ENCODE measurements at places on chromosomes 2 and 18.

- no peak for DNase-seq
Measured at GRCh38 chr2:20467789-20468548, 21.1 kb downstream of the RHOB start.

DNA sequence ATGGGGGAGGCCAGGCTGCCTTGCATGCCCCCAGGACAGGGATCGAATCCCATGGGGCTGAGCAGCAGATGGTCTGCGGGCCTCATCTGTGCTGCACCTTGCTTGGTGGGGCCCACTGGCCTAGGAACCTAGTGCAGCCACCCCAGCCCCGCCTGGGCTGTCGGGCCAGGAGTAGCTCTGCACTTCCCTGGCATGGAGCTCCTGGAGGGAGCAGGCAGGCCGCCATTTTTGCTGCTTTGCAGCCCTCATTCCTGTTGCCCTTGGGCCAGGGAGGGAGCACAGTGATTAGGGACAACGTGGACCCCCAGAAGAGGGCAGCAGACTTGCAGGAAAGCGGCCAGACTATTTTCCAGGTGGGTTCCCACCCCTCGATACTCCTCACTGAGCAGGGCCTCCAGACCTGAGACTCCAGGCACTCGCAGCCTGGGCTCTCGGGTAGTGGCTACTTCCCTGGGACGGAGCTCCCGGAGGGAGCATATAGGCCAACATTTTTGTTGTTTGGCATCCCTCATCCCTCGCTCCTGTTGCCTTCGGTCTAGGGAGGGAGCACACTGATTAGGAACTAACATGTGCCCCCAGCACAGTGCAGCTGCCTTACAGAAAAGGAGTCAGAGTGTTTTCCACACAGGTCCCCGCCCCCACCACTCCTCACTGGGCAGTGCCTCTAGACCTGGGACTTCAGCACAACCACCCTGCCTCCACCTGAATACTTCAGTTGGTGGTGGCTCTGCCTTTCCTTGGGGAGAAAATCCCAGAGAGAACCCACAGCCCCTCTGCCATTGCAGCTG is 99.5 kb downstream of the MAIP1 start:
- DNase-seq = no peak

- DNase-seq = no peak
Measured at GRCh38 chr2:240146141-240146561, 5.7 kb upstream of the OTOS start.

- no peak for DNase-seq
Measured at GRCh38 chr2:68800027-68800401, 65.4 kb downstream of the ARHGAP25 start.

DNA sequence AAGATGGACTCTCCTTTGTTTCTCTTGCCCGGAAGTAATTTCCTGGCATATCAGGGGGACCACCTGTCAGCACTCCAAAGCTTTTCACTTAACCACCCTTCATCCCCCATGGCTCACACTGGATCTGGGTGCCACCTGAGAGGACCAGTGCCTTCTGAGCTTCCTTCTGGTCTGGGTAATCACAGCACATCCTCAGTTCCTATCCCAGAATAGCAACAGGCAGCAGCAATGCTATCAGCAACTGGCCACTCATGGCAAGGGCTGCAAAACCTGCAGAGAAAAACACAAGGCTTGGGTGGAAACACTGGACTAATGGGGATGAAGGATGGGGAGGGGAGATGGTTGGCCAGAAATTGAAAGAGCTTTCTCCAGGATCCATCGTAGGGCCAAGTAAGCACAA is 59.9 kb upstream of the STPG4 start:
- no peak for DNase-seq

DNA sequence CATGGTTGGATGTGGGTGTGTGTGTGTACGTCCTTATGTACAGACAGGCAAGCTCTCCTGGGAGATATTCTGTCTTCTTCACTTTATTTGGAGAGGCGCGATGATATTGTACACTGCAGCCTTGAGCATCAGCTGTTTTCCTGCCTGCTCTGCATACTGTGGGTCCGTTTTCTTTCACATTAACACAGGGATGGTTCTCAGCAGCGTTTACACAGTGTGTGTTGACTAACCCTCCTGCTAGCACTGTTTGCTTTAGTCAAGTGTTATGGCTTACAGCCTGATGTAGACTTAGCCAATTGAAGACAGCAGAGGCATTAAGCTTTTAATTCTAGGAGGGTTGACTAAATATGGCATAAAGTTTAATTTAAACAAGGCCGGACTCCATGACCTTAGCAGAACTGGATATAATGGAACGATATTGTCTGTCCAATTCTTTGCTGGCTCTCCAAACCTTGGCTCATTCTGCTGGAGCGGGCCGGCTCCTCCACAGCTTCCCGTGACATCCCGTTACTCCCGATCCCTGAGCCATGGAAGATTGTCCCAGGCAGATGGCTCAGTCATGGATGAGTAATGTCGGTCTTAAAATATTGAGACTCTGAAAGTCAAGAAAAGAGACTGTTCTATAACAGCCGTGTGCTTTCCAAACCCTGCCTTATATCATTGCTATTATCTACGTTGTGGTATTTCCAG is 134.7 kb downstream of the TPGS2 start:
- DNase-seq = no peak

- no peak for DNase-seq
Measured at GRCh38 chr2:23207871-23208270, 177.1 kb upstream of the KLHL29 start.

GRCh38 chr18:79584491-79585394 is 94.9 kb upstream of the CTDP1 start:
- no peak for DNase-seq

DNA sequence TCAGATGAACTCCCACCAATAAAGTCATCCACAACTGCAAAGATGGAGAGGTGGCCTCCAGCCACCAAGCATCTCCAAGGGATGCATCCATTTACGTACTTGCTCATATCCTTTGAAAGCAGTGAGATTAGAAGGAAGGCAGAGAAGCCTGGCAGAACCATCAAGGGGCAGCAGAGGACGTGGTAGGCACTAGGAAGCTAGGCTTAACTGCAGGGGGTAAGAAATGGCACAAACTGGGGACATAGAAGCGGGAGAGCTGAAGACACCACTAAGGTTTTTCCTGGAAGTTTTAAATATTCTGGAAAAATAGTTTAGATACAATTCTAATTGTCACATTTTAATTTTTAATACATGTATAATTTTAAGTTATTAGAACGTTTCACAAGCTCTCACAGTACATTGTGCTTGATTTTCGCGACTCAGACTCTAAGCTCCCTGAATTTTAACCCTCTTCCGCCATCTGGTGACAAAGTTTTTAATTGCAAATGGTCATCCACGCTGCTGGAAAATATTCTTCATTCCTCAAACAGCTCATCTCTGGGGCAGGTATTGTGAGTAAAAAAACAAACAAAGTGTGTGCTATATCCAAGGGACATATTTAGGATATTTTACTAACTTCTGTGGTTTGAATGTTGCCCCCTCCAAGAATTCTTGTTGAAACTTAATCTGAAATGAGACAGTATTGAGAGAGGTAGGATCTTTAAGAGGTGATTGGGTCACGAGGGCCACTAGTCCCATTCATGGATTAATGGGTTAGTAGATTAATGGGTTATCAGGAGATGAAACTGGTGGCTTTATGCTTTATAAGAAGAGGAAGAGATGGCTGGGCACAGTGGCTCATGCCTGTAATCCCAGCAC is 1.6 kb upstream of the PSTPIP2 start:
- DNase-seq = peak; percentile 66

DNA sequence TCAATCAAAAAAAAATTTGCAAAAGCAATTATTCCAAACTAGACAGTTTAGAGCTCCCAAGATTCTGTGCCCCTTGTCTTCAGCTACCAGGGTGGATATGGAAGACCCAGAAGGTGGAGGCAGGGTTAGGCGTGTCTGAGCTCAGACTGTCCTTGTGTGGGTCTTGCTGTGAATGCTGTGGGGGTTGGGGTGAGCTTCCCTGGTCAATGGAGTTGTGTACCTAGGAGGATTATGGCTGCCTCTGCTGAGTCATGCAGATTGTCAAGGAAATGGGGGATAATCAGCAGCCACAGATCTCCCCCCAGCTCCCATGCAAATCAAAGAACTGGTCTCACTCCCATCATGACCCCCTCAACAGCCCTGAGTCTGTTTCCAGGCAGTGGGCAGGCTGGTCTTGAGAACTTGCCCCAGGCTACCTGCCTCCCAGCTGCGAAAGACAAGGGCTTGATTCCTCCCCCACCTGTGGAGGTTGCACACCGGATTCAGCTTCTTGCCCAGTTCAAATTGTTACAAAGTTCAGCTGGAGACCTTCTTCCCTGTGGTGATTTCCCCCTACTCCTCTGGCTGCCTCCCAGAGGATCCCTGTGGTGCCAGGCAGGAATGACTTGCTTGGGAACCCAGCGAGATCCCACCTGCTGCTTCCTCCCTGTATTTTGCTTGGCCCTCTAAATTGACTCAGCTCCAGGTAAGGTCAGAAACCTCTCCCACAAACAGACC is 77.0 kb downstream of the RAD51AP2 start:
- DNase-seq = no peak

- DNase-seq = no peak
Measured at GRCh38 chr2:133811409-133812125, 243.3 kb upstream of the NCKAP5 start.

- DNase-seq = no peak
Measured at GRCh38 chr2:191800874-191801273, 46.0 kb downstream of the CAVIN2 start.

GRCh38 chr2:138752197-138752956 is 27.8 kb downstream of the NXPH2 start:
- no peak for DNase-seq

DNA sequence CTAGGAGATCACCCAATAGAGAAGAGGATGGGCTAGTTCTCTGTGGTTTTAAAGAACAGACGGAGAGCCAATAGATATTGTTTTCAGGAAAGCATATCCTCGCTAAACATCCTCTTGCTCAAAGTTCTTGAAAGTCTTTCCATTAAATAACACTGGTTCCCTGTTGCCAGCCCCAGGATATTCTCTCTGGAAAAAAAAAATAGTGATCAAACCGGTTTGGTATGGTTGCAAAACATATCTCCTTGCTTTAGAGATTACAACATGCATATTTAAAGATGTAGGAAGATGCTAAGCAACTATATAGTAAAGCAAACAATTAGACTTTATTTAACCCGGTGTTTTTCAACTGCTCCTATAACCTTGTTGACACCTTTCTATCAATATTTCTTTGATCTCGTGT is 211.4 kb downstream of the CMPK2 start:
- DNase-seq = no peak

- DNase-seq = no peak
Measured at GRCh38 chr2:20970068-20970467, 73.8 kb downstream of the APOB start.

- DNase-seq = peak; percentile 29
Measured at GRCh38 chr2:150485114-150485870, 2.2 kb downstream of the RND3 start.

- DNase-seq = peak; percentile 98
Measured at GRCh38 chr2:27071277-27071989, at the start of gene OST4. Gene OST4 (minus strand): TSS chr2:27071654.

DNA sequence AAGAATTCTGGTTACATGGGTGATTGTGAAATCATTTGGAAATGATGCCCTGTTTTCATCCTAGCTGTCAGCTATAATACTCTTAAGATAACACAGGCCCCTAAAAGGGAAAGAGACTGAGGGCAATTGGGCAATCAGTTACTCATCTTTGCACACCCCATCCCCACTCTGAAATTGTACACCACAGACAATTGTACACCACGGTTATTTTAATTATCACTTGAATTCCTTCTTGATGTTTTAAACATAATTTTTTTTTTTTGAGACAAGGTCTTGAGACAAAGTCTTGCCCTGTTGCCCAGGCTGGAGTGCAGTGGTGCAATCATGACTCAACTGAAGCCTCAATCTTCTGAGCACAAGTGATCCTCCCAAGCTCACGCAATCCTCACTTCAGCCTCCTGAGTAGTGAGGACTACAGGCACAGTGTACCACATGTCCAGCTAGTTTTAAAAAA is 862.4 kb upstream of the ACVR2A start:
- DNase-seq = no peak

DNA sequence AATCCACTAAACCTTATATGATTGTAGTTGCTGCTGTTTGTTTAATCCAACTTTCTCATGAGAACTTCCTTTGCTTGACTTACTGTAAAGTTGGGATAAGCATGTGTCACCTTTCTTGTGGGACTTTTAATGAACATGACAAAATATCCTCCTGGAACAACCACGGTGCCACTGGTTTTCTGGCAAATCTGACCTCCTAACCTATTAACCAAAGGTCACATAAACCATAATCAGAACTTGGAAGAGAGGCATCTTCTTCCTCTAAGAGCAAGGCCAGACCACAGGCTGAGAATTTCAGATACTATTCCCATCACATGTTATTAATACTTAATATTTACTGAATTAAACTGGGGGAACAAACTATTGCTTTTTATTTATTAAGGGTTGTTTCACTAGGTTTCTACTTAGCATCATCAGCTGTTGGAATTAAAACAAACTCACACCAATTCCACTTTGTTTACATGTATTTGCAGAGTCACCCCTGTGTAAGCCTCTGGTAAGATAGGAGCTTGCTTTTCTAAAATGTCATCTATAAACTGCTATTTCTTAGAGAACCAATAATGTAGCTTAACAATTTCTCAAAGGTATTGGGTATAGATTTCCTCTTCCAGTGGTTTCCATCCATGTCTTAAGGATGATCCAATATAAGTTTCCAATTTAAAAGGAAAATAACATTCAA is 2.2 kb downstream of the SLC40A1 start:
- no peak for DNase-seq

DNA sequence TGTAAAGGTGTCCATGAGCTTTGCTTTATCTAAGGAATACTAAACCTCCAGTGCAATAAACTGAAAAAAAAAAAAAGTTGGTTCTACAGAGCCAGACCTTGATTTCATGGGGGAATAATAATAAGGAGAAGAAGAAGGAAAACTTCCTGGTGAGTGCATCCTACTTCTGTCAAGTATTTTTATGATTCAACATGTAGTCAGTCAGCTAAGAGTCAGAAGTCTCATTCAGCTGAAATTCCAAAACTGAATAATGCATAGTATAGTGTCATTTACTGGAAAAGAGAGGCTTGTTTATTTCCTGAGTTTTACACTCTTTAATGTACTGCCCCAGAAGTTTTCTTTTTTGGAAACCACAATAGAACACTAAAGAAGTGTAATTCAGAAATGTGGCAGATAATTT is 77.8 kb upstream of the TACR1 start:
- DNase-seq = no peak

DNA sequence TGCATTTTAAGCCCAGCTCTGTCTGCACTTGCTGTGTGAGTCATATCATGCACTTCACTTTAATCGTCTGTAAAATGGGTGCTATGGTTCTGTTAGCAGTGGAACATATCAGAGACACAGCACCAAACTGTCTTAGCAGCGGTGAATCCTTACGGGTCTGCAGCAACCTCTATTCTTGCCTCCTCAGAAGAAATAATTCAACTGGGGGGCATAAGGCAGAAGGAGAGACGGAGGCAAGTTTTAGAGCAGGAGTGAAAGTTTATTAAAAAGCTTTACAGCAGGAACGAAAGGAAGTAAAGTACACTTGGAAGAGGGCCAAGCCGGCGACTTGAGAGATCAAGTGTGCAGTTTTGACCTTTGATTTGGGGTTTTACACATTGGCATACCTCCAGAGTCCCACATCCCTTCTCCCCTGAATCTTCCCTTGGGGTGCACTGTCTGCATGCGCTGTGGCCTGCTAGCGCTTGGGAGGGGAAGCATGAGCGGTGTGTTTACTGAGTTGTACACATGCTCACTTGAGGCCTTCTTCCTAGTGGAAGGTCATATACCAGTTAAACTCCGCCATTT is 109.8 kb downstream of the DDX1 start:
- DNase-seq = no peak
